Fibroblast of skin of scalp (primary cell): ENCODE measurements at places on chromosomes 5 and 9.

DNA sequence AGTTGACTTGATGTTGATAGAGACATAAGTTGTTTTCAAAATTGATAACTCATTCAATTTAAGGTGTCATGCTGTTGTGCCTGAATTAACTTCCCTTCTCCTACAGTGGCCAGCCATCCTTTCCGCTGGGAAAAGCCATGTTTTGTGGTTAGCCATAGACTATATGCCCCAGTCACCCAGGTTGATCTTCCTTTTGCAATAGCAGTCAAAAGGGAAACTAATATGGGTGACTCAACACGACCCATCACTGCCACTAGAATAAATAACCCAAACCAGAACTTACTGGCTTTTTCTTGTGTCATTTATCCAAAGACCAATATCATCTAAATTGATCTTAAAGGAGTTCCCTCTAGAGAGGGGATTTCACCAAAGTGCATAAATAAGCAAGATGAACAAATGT is 87.4 kb downstream of the PTCD2 start:
- peak; percentile 35 for DNase-seq

DNA sequence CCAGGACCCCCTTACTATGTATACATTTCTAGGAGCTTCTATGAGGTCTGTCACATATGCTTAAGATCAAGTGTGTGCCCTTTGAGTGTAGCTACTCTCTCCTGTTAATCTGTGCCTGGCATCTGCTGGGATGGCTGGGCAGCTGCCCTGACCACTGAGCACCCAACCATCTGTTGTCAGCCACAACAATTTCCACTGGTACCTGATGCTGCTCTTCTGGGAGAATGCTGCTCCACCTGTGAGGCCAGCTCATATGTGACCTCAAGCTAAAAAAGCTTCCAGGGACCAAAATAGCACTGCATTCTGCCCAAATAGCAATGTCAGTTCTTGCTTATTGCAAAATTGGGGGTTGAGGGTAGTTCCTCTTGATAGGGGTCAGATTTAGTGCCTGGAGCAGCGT is 595.6 kb downstream of the RAB3C start:
- DNase-seq: no peak

DNA sequence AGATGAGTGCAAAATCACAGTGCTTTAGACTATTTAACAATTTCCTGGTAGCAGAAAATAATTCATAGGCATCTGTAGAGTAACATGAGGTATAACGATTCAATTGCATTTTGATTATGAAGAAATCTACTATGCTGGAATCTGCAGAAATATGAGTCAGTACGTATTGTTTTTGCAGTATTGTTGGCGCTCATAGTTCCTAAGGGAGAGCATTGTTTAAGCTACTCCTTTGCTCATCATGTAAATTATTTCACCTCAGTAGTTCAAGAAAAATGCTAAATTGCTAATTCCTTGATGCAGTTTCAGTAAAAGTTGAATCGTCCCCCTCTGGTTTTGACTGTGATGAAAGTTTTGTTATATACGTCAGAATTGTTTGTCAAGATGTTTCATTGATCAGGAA is 458.4 kb downstream of the HINT1 start:
- DNase-seq: no peak

GRCh38 chr5:141050622-141051520 is at the start of gene PCDHB1:
Gene PCDHB1, plus strand, starts transcription at chr5:141051374. Its CDS starts 97 bp downstream, at chr5:141051471.
- no peak for DNase-seq

GRCh38 chr5:169801781-169802180 is 164.7 kb downstream of the DOCK2 start:
- DNase-seq: no peak

DNA sequence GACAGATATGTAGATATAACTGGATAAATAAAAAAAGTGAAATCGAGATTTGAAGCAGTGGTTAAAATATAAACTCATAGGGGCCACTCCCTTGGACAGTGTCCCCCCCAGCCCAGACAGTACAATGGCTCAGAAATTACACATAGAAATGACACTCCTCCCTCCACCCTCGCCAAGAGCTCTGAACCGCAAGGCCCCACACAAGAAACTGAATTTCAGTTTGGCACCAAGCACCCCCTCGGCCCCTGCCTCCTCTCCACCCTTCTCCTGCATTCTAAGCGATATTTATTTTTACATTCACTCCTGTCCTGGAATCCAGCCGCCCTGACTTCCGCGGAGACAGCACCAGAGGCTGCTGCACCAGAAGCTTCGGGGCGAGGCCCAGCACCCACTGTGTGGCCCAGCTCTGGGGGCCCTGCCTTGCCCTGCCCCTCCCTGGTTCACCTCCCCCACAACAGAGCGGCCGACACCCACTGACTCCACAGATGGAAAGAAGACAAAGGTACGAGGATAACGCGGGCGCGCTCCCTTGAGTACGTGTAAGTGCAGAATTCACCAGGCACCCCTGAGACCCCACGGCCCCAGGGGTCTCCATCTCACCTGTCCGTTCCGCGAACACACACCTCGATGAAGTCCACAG is 11.0 kb downstream of the STC2 start:
- DNase-seq: no peak

- DNase-seq: peak; percentile 53
Measured at GRCh38 chr9:69175486-69175885, 1.4 kb downstream of the TJP2 start.
